ENCODE measurements at places on chromosomes 1 and 21. TPM values are rescaled to one million over a fixed set of nuclear protein-coding genes. Genes with fewer than 3 reads are reported as not detected.

- no peak for DNase-seq
Observed at GRCh38 chr1:53051676-53052075, 10.3 kb upstream of the PODN start.

GRCh38 chr1:193543259-193543658, 356.8 kb upstream of the B3GALT2 start:
- no peak for DNase-seq

The MYBPH gene
- total RNA-seq, result not detected

The LDLRAD1 gene
- total RNA-seq, result 0.72 TPM

The CHRNB2 gene
- 2.9 TPM for total RNA-seq

The MTMR11 gene
- 14.2 TPM for total RNA-seq

Data from umbilical cord (tissue), 2 donors.